ENCODE measurements at places on chromosomes 2 and 18. TPM values are rescaled to one million over a fixed set of nuclear protein-coding genes. Genes with fewer than 3 reads are reported as not detected.

The VWA3B gene
- total RNA-seq = not detected

The SOX11 gene
- 0.66 TPM for total RNA-seq

The RFX8 gene
- 15.3 TPM for total RNA-seq

The HDAC4 gene
- total RNA-seq = 29.1 TPM

The THSD7B gene
- total RNA-seq = under 0.01 TPM

The LHCGR gene
- not detected for total RNA-seq

The VIL1 gene
- total RNA-seq = 0.12 TPM

The NYAP2 gene
- total RNA-seq = not detected

The WDR7 gene
- 30.3 TPM for total RNA-seq

The MFSD2B gene
- under 0.01 TPM for total RNA-seq

The ATP8B1 gene
- 46.1 TPM for total RNA-seq

The SNORC gene
- total RNA-seq = 1.2 TPM

The ESPNL gene
- total RNA-seq = 9.2 TPM

The ANKRD53 gene
- 0.50 TPM for total RNA-seq

The CAD gene
- 45.9 TPM for total RNA-seq

The CAB39 gene
- total RNA-seq = 78.4 TPM

The EFEMP1 gene
- total RNA-seq = 10.8 TPM

The ABCG8 gene
- not detected for total RNA-seq

Data from uterine smooth muscle cell (primary cell).